ENCODE measurements at places on chromosomes 2 and 18.

- no peak for DNase-seq
These were observed 1.9 kb downstream of the BIN1 start for GRCh38 chr2:127104881-127105655.

GRCh38 chr18:1751249-1751648, 820.1 kb downstream of the METTL4 start:
- DNase-seq = no peak

DNA sequence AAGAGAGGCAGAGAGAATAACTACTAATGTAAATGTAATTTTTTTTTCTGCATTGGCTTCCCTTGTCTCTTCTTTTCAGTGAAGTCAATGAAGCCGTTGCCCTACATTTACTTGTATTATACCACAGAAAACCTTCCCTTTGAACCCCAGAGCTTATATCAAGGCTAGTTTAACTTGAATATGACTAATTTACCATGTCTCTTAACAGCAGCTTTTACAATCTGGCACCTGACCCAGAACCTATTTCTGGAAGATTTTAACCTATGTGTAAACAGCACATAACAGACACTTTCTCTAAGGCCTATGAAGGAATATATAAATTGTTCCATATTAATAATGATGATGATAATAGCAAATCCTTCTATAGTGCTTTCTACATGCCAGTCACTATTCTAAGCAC, 580.5 kb upstream of the NXPH2 start:
- no peak for DNase-seq

DNA sequence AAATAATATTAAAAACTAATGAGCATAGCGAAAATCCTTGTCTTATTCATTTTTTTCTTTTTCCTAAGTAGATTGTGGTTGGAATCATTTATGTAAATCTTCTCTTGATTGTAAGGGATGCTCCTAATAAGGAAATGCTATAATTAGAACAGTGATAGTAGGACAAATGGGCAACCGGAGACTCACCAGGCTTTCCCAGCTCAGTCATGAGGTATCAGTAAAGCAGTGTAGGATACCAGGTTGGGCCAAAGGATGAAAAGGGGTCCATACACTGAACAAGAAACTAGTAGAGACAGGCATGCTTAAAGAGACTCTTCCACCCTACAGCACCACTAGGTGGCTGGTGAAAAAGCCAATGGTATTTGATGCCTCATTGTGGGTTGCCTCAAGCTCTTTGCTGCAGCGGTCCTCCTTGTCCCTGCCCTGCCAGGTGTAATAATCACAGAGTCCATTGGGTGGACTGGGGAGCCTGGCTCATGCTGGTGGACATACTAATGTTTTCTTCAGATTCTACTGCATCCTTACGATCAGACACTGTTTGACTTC, 71.4 kb upstream of the FAM98A start:
- DNase-seq = no peak

Measured in pons (tissue), 1 donor.